ENCODE measurements at places on chromosomes 7 and 10.

- no peak for DNase-seq
Observed at GRCh38 chr7:76512941-76513816, 2.8 kb downstream of the UPK3B start.

DNA sequence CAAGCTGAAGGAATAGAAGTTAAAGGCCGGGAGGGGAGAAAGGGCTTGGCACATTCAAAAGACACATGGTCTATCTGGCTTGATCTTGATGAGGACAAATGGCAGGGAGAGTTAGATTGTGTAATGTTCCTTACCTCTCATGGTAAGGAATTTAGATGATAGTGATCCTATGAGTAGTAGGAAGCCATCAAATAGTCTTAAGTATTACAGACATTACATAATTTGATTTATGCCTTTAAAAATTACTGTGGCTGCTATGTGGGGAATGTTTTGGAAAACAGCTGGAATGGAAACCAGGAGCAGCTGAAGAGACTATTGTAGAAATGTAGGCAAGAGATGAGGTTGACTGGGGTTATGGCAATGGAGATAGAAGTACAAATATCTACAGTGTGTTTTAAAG lies 351.3 kb upstream of the BMPER start:
- no peak for DNase-seq

DNA sequence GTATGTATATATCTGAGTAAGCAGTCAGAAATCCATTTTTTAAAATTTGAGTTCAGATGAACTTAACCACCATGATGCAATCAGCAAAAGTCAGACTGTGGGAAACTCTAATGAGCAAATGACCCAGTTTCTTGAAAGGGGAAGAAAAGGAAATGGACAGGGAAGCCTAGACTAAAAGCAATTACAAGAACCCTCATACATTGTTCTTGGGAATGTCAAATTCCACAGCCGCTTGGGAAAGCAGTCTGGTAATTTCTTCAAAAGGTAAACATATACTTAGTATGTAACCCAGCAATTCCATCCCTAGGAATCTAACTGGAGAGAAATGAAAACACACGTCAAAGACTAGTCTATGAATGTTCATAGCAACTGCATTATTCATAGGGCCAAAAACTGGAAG lies 16.4 kb upstream of the FOXK1 start:
- no peak for DNase-seq

DNA sequence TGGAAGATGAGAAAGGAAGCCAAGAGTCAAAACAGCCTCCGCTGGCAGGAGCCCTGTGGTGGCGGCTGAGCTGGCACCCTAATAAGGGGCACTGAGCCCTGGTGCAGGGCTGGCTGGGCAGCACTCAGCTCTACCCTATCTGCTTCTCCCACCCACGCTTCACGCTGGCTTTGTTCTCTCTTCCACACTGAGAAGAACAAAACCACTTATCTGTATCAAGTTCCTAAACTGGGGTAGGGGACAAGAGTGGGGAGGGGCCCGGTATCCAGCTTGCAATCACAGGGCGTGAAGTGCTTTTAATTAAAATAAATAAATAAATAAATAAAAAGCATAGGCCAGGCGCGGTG lies 52.1 kb downstream of the FAM53B start:
- no peak for DNase-seq

DNA sequence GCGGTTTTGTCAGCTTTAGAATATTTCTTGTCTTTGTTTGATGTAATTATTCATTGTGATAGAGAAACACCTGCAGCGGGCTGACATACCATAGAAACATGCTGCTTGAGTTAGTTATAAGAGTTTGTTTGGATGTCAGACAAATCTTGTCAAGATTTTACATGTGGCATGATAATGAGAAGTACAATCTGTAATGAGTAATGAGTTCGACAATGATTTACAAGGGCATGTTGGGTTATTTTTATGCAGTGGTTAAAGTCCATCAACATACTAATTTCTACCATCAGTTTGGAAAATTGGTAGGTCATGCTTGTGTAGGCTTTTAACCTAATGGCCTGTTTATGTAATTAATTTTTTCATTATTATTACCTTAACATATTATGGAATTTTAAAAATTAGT lies 31.3 kb downstream of the FZD1 start:
- DNase-seq = no peak

- DNase-seq = no peak
Observed at GRCh38 chr7:50119815-50120637, 27.0 kb upstream of the ZPBP start.

GRCh38 chr10:43674553-43675210 lies 26.0 kb upstream of the ZNF32 start:
- no peak for DNase-seq

DNA sequence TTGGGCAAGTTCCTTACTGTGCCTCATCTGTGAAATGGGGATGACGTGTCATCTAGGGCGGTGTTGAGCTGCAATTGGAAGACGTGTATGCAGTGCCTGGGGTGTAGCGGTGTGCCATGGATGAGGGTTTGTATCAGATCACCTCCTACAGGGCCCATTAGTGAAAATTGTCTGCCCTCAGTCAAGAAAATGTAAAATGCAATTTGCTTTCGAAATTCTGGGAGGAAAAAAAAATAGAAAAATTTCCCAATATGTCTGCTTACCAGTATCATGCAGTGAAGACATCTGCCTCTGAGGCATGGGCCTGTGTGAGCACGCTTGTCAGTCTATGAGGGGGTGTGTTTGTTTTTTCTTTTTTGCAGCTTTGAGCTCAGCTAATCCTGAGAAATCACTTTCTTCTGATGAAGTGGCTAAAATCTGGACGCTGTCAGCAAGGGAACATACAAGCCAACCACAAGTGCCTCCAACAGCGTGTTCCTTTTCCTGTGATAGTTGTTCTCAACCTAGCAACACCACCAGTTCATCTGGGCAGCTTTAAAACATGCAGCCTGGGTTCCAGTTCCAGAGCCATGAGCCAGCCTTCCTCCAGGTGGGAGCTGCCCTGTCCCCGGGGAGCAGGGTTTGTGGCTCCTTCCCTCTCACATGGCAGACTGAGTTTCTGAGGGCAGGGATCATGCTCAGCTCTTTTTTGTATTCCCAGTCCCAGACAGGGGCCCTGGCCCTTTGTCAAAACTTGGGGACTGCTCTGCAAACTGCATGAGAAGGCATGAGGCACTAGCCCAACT lies 10.3 kb downstream of the FAM241B start:
- no peak for DNase-seq

DNA sequence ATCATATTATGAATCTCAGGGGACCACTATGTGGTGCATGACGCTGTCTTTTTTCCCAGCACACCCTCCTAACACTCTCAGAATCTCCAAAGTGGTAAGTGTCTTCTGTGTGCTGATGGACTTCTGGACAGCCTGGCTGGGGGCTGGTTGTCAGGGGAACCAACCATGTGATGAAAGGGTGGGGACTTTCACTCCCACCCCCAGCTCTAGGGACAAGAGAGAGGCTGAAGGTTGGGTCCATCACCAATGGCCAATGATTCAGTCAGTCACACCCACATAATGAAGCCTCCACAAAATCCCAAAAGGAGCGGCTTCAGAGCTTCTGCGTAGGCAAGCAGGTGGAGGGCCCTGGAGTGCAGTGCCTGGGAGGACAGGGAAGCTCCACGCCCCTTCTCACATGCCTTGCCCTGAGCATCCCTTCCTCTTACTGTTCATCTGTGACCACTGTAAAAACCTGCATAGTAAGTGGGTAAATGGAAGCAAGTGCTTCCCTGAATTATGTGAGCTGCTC lies 44.6 kb downstream of the RASGEF1A start:
- no peak for DNase-seq

GRCh38 chr10:17023386-17024298 lies 106.0 kb downstream of the CUBN start:
- peak; percentile 32 for DNase-seq

Data from LoVo (cell line).